Articular chondrocyte of knee joint (primary cell): ENCODE measurements at places on chromosomes 12 and 14. TPM values are rescaled to one million over a fixed set of nuclear protein-coding genes. Genes with fewer than 3 reads are reported as not detected.

TAS2R42 gene
- total RNA-seq, result not detected in 2 replicates

CABP1 gene
- under 0.01 TPM in 1 of 2 replicates, not detected in the other for total RNA-seq

RASSF9 gene
- under 0.01 TPM in 1 of 2 replicates, not detected in the other for total RNA-seq

AKAP3 gene
- 0.65 and 4.0 TPM in 2 replicates for total RNA-seq

NIN gene
- total RNA-seq, result 31.7 and 36.1 TPM in 2 replicates

HVCN1 gene
- total RNA-seq, result 2.2 and 5.1 TPM in 2 replicates

CACNA2D4 gene
- 0.78 and 1.2 TPM in 2 replicates for total RNA-seq

CLEC4C gene
- not detected in 2 replicates for total RNA-seq

CBLN3 gene
- 6.1 and 7.5 TPM in 2 replicates for total RNA-seq

LRRK2 gene
- total RNA-seq, result 5.4 and 6.8 TPM in 2 replicates

PAPLN gene
- total RNA-seq, result 15.0 and 15.4 TPM in 2 replicates

TBX3 gene
- total RNA-seq, result 4.5 and 5.6 TPM in 2 replicates

ITGB7 gene
- total RNA-seq, result 1.3 and 4.1 TPM in 2 replicates

PTPRO gene
- under 0.01 TPM in 1 of 2 replicates, not detected in the other for total RNA-seq

LEMD3 gene
- 29.7 and 33.1 TPM in 2 replicates for total RNA-seq

MUCL1 gene
- total RNA-seq, result not detected in 2 replicates

PTPN6 gene
- total RNA-seq, result 0.43 and 0.91 TPM in 2 replicates

GALNT9 gene
- 1.4 and 2.4 TPM in 2 replicates for total RNA-seq

B4GALNT3 gene
- total RNA-seq, result 3.1 and 3.8 TPM in 2 replicates

WSCD2 gene
- total RNA-seq, result 0.54 and 2.7 TPM in 2 replicates

KLRC4 gene
- total RNA-seq, result not detected in 2 replicates

IFNG-AS1 gene
- total RNA-seq, result 0.65 and 0.86 TPM in 2 replicates

OR6C2 gene
- total RNA-seq, result not detected in 2 replicates

CATSPERB gene
- 0.11 TPM in 1 of 2 replicates, not detected in the other for total RNA-seq

NOXRED1 gene
- 0.39 and 0.65 TPM in 2 replicates for total RNA-seq

ESR2 gene
- total RNA-seq, result 0.11 and 0.13 TPM in 2 replicates

FOXA1 gene
- 0.11 TPM in 1 of 2 replicates, not detected in the other for total RNA-seq

ERP27 gene
- not detected in 2 replicates for total RNA-seq

GPD1 gene
- 0.11 and 0.13 TPM in 2 replicates for total RNA-seq

NABP2 gene
- 24.3 and 25.3 TPM in 2 replicates for total RNA-seq

SSPN gene
- 13.6 and 14.7 TPM in 2 replicates for total RNA-seq

P2RX2 gene
- not detected in 2 replicates for total RNA-seq
